B cell (primary cell): ENCODE measurements at places on chromosomes 1 and 21. TPM values are rescaled to one million over a fixed set of nuclear protein-coding genes. Genes with fewer than 3 reads are reported as not detected.

GRCh38 chr1:204136814-204137213 is 15.0 kb downstream of the ETNK2 start:
- H3K4me1 ChIP-seq: no peaks in the 10 kb centered on the region
- H3K27ac ChIP-seq: no peak overlapping the region
- no peak for DNase-seq
- peaks cover 2% of the 10 kb centered on the region for H3K27me3 ChIP-seq

The RNF186 gene
- total RNA-seq: not detected in 2 replicates

DNA sequence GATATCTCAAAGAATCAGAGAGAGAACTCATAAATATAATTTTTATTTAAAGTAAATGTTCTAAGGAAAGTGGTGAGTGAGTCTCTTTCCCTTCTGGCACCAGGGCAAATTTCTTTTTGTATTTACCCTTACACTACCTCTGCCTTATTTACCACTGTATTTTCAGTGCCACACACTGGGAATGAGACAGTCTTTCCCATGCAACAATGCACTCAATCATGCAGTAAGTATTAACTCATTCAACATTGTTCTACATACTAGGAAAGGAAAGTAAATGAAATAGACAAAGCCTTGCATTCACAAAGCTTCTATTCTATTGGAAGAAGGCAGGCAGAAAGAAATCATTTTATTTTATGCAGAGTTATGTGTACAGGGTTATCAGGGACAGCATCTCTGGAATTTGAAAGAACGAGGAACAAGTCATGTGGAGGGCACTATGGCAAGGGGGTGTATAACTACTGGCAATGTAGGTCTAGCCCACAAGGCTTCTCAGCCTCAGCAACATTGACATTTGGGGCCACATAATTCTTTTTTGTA is 129.8 kb upstream of the PRDX6 start:
- no peak for DNase-seq
- H3K36me3 ChIP-seq: no peaks in the 10 kb centered on the region
- H3K4me3 ChIP-seq: no peak overlapping the region
- H3K27me3 ChIP-seq: no peaks in the 10 kb centered on the region
- H3K27ac ChIP-seq: no peak overlapping the region

DNA sequence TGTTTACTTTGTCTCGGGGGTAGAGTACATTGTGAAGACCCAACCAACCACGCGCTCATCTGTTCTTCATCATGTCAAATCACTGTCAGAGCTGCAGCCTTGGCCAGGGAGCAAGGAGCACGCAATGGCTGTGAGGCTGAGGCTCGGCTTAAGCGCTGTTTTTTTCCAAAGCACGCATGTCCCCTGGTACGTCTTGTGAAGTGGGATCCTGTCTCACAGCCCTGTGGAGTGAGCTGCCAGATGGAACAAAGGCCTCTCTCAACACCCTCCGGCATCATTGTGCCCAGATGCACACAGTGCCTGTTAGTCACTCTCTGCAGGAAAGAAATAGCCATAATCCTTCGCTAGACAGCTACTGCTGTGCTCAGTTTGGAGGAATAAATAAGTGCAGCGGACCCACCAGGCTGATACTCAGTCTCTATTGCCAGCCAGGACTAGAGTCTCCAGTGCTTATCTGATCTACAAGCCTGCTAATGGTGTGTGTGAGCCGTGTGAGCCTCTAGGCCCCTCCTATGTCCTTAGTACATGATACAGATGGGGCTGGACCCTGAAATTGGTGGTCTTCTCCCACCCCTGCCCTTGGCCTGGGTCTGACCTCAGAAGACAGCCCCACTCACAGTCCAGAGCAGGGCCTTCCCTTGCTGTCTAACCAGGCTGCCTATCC is 91.3 kb upstream of the COA6 start:
- H3K4me1 ChIP-seq: no peaks in the 10 kb centered on the region
- no peaks in the 10 kb centered on the region for H3K36me3 ChIP-seq
- no peak for DNase-seq
- no peak overlapping the region for H3K4me3 ChIP-seq
- no peaks in the 10 kb centered on the region for H3K27me3 ChIP-seq
- no peak overlapping the region for H3K27ac ChIP-seq

GRCh38 chr1:50421768-50422674 is 1.2 kb downstream of the DMRTA2 start:
- H3K4me1 ChIP-seq: peaks cover 54% of the 10 kb centered on the region
- H3K27me3 ChIP-seq: peaks cover 88% of the 10 kb centered on the region
- no peaks in the 10 kb centered on the region for H3K36me3 ChIP-seq
- DNase-seq: peak; percentile 20
- H3K4me3 ChIP-seq: no peak overlapping the region

- no peaks in the 10 kb centered on the region for H3K36me3 ChIP-seq
- no peak overlapping the region for H3K27ac ChIP-seq
- DNase-seq: no peak
- H3K27me3 ChIP-seq: no peaks in the 10 kb centered on the region
Observed at GRCh38 chr21:35521852-35522505, 472.9 kb upstream of the RUNX1 start.

The NHLH1 gene
- total RNA-seq: 0.39 and 0.63 TPM in 2 replicates

- no peak overlapping the region for H3K4me3 ChIP-seq
- no peaks in the 10 kb centered on the region for H3K36me3 ChIP-seq
- no peaks in the 10 kb centered on the region for H3K27me3 ChIP-seq
- H3K4me1 ChIP-seq: no peaks in the 10 kb centered on the region
- DNase-seq: no peak
- H3K27ac ChIP-seq: no peak overlapping the region
Observed at GRCh38 chr1:83735526-83735925, 263.4 kb downstream of the TTLL7 start.

DNA sequence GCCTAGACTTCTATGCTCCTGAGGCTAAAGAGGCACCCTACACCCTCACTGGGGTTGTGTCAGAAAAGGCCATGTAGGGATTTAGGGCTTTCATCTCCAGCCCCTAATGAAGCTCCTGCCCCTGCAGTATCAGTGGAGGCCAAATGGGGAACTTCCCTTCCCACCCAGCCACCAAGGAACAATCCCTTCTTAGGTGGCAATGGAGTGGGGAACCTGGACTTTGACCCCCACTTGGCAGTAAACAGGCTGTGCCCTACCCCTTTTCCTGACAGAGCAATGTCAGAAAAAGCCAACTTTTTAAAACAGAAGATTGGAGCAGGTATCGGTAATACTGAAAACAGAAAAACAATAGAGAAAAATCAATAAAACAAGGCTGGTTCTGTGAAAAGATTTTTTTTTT is 35.5 kb upstream of the SLC19A2 start:
- no peak for DNase-seq
- H3K27ac ChIP-seq: no peak overlapping the region
- H3K27me3 ChIP-seq: no peaks in the 10 kb centered on the region
- no peaks in the 10 kb centered on the region for H3K36me3 ChIP-seq
- H3K4me1 ChIP-seq: no peaks in the 10 kb centered on the region
